NCI-H446 treated with DMSO at 0.1 percent for 48 hours (cell line): ENCODE measurements at places on chromosomes 1 and 21.

DNA sequence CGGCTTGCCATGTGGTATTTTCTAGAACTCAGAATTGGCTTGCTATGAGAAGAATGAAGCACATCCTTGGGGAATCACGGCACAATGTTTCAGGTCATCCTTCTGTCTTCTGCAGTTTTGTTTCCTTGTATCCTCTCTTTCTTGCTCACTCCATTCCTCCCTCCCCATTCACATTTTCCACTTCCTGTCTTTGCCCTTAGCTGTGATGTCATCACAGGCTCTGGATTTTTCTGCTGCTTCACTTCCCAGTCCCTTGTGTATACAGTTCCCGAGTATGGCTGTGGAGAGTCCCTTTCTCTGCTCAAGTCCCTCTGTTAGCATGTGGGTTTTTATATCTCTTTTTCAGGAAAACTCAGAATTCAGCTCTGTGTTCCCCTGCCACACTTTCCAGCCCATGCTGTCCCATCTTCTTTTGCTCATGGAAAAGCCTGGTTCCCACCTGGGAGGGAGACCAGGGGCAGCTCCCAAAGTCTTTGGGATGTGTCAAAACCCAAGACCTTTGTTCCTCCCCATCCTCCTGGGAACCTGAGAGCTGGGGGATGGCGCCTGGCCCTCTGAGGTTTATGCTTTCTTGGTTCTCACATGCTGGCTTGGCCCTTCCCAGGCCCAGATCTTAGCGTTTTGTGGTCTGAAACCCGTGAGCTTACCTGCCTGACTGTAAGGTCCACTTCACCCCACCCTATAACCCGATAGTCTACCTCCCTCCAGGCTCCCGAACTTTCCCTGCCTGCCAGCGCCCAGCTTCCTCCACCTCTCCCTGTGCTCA lies 4.8 kb upstream of the RGS16 start:
- DNase-seq, result no peak

DNA sequence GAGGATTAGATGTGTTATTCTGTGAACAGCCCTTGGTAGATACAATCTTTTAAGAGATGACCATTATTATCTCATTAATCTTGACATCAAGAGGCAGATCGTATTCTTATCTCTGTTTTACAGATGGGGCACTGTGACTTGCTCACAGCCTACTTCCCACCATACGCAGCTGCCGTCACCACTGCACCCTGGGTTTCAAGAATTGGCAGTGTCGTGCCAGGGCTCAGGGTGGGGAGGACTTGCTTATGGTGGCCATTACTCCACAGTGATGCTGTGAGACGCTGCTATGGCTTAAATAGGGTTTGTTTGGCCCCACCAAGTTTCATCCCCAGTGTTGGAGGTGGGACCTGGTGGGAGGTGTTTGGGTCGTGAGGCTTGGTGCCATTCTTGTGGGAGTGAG lies 45.4 kb upstream of the ZC3H12A start:
- no peak for DNase-seq

GRCh38 chr1:113928187-113928930 lies 765 bp upstream of the HIPK1 start:
- DNase-seq, result no peak

- DNase-seq, result no peak
Observed at GRCh38 chr1:69320757-69321211, 246.9 kb upstream of the LRRC7 start.

- no peak for DNase-seq
Observed at GRCh38 chr1:40575336-40575735, 43.9 kb downstream of the ZNF684 start.

DNA sequence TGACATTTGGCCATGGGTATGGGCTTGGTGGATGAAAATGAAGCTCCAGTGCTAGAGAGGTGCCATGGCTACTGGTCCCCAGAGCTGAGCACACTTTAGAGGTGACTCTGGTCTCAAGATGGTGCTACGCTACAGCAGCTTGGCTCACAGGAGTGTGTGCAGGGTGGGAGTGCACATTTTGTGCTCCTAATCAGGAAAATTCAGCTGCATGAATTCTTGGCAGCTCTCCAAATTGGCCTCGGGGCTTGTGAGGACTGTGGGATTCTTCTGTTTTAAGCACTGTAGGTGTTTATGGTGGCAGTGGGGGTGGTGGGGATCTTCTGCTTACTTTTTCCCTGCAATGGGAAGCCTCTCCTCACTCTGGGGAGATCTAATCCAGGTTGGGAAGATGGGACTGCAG lies 17.3 kb upstream of the TIPRL start:
- no peak for DNase-seq

GRCh38 chr1:82018319-82018718 lies 217.6 kb downstream of the ADGRL2 start:
- no peak for DNase-seq

DNA sequence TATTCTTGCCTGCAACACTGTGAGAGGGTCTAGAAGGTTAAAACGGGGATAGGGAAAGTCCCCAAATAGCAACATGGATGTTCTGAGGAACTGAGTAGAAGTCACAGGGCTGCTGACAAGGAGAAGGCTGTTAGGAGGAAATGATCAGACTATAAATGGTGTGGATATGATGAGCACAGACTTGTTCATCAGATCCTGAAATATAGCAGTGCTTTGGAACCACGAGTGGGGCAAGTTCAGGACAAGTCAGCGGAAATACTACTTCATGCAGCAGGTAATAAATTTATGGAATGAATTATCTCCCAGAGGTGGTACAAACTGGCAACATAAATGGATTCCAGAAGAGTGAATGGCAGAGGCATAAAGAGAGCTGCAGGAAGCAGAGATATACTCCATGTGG lies 3.2 kb upstream of the KIAA0040 start:
- DNase-seq, result no peak

DNA sequence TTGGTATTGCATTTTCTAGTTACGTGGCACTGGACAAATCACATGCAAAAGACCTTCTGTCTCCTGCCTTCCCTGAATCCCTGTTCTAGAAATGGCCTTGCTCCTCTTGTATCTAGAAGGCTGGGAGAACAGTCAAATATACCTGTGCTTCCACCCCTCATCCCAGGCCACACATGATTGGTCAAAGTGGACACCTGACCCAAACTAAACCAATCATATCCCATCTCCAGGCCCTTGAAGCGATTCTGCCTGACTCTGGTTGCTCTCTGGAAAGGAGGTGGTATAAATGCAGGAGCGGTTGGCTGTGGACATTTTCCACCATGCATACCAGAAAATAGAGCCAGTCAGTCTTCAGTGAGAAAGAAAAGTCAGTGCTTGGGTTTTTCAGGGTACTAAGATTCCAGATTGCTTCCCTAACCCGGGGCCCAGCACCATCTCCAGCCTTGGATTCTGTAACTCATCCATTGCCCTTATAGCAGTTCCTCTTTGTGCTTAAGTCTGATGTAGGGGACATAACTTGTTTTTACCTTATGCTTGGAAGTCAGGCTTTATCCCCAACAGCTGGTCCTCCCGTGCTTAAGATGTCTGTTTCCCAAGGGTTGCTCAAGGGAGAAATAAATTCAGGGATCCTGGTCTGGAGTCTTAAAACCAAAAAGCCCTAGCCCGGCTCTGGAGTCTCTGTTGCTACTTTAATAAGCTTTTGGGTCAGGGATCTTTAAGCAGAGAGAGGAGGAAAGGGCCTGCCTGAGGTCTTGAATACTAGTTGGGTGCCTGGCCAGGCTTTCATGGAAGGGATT lies 7.7 kb upstream of the PHC2 start:
- DNase-seq, result no peak

DNA sequence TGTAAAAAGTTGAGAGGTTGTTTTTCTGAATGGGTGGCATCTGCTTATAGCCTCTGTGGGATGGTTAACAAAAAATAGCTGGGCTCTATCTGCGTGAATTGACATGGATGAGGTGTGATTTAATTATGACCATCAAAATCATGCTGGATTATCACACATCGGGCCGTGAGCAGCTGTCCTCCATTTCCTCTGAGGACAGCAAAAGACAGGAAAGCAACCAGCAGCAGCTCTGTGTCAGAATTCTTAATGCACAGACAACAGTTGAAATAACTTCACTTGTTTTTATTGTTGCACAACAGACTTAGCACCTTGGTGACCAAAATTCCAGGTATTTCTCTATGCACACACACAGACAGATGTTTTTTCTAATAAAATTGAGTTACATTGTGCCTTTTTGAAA lies 54.5 kb upstream of the LAPTM5 start:
- no peak for DNase-seq

DNA sequence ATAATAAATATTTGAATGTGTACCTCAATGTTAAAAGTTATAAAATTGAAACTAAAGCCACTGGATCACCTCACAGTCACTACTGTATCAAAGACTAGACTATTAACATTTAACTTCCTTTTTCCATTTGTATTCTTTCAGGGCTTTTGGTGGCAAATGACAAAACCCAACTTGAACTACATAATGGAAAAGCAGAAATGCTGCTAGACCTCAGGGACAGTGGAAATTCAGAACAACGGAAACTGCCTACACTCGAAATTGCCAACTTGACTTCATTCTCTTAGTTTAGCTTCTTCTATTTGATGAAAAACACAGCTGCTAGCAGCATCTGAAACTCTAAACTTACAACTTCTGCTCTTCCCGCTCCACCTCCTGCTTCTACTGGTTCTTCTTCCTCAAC lies 34.9 kb upstream of the NTNG1 start:
- no peak for DNase-seq

DNA sequence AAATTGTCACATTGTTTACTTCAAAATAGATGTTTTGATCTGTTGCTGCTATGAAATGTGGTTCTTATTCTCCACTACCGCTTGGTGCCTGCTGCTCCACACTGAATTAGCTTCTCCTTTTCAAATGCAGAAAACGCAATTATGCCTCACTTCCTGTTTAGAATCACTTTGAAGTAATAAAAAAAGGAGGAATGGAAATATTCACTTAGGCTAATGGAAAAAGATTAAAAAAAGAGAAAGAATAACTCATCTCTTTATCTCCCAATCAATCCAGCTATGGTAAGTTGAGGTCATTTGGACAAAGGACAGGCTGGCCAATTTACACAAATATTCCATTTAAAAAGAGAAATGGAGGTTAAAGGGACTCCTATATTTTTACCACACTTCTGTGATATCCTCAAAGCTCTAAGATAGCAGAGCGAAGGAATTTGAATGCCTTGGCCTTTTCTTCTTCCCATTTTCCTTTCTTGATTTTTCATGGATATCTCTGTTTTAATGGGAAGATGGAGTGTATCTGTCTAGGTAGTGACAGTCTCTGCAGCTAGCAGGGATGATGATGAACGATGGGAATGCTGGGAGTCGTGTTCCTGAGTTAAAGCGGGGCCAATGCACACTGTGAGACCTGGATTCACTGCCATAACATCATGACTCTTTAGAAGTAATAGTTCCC lies 35.7 kb downstream of the RGS5 start:
- no peak for DNase-seq

DNA sequence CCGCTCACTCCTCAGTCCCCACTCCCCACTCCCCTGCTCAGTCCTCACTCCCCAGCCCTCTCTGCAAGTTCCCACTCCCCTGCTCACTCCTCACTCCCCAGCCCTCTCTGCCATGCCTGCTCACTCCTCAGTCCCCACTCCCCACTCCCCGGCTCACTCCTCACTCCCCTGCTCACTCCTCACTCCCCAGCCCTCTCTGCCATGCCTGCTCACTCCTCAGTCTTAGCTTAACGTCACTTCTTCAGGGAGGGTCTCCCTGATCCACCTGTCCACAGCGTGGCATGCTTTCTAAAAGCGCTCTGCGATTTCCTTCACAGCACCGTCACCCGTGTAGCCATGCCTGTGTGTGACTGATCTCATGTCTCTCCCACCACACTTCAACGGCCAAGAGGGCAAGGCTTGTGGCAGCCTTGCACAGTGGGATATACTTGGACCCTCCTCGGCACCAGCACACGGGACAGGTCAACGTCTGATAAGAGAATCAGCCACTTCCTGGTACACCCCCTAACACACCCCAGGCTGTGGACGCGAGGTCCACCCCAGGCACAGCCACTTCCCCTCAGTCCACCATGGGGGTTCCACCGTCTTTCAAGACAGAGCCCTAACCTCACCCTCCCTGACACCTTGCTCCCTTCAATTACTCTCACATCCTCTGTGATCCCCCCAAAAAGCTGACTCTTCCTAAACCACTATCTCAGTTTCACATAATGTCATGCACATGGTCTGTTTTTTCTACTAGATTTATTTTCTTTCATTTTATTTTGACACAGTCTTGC lies 14.0 kb downstream of the PRDM15 start:
- no peak for DNase-seq

DNA sequence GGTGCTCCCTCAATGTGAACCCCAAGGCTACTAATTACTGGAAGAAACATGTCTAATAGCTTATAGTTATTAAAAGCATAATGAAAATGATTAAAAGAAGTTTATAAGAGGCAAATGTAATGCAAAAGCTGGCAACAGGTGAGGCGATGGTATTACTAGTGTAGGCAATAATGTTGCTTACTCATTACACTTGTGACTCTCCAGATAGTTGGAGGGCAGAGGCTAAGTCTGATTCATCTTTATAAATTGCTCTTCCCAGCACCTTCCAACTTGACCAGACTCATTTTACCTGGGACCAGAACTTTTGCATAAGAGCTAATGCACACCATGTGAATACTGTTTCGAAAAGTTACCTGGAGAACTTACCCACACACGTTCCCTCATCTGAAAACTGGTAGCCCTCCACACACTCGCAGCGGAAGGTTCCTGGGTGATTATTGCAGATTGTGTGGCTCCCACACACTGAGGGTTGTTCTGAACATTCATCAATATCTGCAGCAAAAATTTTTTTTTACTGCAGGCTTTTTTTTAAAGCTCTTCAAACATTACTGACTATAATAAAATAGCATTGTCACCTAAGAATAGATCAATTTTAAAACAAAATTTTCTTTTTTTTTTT lies 48.0 kb downstream of the NID1 start:
- no peak for DNase-seq

DNA sequence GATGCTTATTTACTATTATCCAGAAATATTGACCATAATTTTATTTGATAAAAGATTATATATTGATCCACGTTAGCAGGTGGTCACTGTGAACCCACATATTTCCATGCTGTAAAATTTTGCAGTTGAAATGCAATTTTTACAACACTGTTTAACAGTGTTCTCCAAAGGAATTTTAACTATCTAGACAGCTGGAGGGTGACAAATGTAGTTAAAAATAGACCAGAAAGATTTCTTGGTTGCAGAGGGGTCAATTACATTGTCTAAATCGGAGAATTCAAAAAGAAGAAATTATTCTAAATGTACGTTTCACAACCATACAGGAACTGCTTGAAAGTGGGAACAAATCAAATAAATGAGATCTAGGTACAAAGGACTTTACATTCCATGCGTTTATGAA lies 625.2 kb upstream of the NCAM2 start:
- DNase-seq, result no peak

DNA sequence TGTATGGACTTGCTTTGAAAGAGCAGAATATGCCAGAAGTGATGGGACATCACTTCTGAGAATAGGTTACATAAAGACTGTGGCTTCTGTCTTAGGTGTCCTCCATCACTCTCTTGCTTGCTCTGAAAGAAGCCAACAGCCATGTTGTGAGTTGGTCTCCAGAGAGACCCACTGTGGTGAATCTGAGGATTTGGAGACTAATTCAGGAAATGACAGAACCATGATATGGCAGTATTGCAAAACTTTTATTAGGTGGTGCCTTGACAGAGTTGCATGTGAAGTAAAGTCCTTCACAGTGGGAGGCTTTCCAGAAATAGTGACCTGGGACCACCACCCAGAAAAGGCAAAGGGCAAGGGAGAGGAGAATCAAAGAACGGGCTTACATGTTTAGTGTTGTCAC lies 628.6 kb downstream of the KCNT2 start:
- DNase-seq, result no peak

- DNase-seq, result peak; percentile 72
Observed at GRCh38 chr1:203475012-203475981, at the start of gene PRELP. Gene PRELP (plus strand): TSS chr1:203475806. CDS start chr1:203483185, 7,379 bp downstream.
